ENCODE measurements at places on chromosomes 3 and 15.

- DNase-seq = no peak
Measured at GRCh38 chr3:14843321-14843720, 24.6 kb downstream of the FGD5 start.

GRCh38 chr15:86855307-86856291 is 775.9 kb downstream of the AGBL1 start:
- no peak for DNase-seq

- DNase-seq = no peak
Measured at GRCh38 chr15:48868023-48868422, 9.9 kb upstream of the EID1 start.

GRCh38 chr15:62262305-62262941 is 97.3 kb upstream of the C2CD4B start:
- no peak for DNase-seq

DNA sequence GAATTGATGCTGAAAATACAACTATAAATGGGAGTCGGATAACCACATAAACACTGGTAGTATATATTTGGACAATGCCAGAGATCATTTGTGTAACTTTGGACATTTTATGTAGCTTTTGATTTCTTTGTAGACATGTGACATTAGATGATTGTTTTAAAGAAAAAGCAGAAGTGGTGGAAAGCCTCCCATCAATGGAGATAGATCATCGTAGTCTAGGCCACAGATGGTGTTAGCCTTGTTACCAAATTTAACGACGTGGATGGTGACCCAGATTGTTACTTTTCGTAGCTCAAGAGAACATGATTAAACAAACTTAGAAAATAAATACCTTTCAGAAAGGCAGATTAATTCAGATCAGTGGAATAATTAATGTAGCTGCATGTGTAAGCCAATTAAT is 8.8 kb downstream of the CACNA1D start:
- DNase-seq = no peak

GRCh38 chr15:62559381-62559733 is 394.3 kb upstream of the C2CD4B start:
- DNase-seq = no peak

Data from fibroblast of skin of right quadriceps (primary cell).